ENCODE measurements at places on chromosomes 4 and X.
A peak's percentile ranks its signal among the peaks of the same experiment; 100 is the strongest.

- no peak for DNase-seq
Observed at GRCh38 chr4:26047795-26048194, 133.8 kb downstream of the SMIM20 start.

GRCh38 chr4:156732634-156733033 is 239.0 kb downstream of the PDGFC start:
- no peak for DNase-seq

GRCh38 chr4:136680271-136680670 is 852.0 kb downstream of the PCDH18 start:
- DNase-seq: no peak

DNA sequence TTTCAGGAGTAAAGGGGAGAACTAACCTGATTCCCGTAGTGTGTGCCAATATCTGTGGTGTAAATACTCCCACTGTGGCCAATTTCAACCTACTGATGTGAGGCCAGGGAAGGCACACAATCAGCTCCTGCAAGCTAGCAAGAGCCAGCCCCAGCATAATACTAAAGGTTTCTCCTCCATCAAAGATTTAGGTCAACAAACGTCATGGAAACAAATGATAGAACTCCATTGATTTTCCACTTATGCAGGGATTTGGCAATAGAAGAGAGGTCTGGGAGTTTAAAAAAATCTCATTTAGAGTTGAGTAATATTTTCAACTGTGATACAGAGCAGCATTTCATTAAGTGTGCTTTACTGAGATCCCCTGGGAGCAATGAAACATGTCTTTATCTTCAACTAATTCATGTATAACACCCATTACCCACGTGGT is 15.8 kb upstream of the VEGFD start:
- no peak for DNase-seq

DNA sequence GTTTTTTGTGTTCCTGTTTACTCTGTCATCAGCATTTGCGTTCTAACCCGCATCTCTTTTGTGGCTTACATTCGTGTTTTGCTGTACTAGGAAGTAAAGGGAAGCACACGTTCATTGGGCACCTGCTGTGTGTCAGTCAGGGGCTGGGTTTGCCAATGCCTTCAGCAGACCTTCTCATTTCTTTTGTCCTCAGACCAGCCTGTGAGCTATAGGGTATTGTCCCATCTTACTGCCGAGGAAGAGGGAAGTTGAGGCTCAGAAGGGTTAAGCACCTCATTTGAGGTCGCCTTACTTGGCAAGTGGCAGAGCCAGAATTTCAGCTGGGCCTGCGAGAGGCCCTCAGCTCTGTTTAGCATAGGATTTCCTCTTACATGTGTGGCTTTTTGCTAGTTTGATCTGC is 8.7 kb downstream of the TBC1D14 start:
- DNase-seq: no peak

DNA sequence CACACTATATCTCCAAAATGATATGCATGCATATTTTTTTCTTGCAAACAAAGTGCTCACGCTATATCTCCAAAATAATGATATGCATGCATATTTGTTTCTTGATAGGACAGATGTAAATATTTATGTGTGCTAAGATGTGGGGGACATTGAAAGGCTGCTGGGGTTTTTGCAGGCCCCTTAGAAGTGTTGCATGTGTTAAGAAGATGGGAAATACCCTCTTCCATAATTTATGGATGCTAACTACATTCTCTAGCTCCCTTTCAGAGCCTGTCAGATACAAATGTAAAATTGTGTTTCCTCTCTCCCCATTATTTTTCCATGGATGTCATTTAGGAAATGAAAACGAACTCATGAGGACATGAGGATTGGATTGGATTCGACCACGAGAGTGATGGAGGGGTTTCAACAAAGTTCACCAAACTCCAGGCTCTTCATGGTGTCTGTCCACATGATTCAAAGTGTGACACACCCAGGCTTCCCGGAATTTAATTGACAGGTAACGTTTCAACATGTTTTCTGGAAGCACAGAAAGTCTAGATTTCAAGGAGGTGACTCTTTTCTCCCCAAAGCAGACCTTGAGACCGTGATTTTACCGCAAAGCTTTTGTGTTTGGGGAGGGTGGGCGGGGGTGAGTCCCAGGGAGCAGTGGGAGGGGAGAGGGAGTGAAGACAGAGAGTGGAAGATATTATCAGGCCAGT is 94.4 kb upstream of the CD99 start:
- no peak for DNase-seq

GRCh38 chrX:115229337-115230003 is 4.4 kb downstream of the LRCH2 start:
- DNase-seq: no peak

DNA sequence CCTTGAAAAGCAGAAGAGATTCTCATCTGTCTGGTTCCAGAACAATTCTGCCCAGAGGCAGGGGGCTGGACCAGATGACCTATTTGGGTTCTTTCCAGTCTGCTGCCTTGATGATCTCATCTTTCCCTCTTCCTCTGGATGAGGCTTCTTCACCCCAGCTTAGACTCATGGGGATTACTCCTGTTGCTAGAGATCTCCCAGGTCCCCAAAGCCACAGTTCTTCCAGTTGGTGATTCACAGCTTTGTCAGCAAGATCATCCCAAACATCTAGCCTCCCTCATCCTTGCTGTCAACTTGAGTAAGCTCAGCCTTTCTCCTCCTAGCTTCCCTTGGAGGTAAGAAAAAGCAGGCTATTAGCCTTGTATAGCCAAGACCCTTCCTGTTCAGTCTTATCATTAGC is 64.2 kb upstream of the PJA1 start:
- DNase-seq: no peak

DNA sequence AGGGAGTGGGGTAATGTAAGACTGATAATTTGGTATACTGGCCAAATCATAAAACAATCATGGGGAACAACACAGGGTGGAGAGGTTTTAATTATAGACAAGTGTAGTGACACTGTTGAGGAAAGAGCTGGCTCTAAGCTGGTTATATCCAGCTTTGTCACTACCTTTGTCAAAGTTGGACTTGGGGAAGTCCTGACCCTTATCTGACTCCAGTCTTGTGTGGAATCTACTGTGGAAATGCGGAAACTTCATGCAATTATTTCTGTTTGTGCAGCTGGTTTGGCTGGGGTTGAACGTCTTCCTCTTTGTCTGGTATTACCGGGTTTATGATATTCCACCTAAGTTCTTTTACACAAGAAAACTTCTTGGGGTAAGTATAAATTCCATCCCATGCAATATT is 2.0 kb downstream of the CYBB start:
- DNase-seq: no peak

DNA sequence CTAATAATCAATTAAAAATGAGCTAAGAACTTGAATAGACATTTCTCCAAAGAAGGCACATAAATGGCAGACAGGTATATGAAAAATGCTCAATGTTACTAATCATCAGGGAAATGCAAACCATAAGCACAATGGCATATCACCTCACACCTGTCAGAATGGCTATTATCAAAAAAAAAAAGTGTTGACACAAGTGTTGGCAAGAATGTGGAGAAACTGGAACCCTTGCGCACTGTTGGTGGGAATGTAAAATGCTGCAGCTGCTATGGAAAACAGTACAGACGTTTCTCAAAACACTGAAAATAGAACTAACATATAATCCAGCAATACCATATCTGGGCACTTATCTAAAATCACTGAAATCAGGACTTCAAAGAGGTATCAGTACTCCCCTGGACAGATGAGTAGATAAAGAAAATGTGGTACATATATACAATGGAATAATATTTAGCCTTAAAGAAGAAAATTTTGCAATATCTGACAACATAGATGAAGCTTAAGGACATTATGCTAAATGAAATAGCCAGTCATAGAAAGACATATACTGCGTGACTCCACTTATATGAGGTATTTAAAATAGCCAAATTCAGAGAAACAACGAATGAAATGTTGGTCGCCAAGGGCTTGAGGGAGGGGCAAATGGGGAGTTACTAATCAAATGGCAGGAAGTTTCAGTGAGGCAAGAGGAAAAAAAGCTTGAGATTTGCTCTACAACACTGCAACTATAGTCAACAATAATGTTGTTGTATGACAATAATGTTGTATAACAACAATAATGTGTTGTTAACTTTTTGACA is 175.5 kb downstream of the WDFY3 start:
- no peak for DNase-seq

- no peak for DNase-seq
Observed at GRCh38 chr4:155535802-155536454, 130.7 kb upstream of the GUCY1A1 start.

GRCh38 chr4:138894709-138895108 is 120.9 kb upstream of the NOCT start:
- DNase-seq: no peak

DNA sequence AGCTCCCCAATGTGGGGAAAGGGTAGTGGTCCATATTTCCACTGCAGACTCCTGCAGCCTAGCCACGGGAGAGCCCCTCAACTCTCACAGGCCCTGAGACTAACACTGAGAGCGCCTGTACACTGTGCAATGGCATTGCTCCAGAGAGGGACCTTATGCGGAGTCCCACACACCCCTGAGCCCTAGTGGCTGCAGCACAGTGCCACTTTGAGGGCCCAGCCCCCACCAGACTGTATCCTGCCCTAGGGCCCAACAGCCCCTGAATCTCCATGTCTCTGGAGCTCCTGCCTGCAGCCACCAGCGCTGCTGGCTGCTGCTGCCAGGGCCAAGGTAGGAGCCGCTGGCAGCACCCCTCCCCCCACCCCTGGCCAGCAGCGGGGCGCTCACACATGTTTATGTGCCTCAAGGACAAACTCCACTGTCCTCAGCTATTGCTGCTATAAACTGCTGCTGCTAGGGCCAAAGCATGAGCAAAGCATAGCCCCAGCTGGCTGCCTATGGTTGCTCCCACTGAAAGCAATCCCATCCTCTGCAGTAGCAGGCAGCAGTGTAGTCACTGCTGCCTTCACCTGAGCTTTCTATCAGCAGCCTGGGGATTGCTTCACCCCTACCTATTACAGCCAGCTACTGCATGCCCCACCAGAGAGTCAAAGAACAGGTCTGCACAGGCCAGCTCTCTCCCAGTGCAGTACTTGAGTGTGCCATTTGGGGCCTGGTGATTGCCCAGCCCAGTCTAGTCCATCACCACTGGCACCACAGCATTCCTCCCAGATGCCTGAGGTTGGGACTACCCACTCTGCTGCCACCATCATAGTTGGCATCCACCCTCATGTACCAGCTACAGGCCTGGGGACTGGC is 24.3 kb downstream of the TMEM154 start:
- no peak for DNase-seq

GRCh38 chrX:138723301-138723700 is 11.8 kb upstream of the FGF13 start:
- DNase-seq: no peak

DNA sequence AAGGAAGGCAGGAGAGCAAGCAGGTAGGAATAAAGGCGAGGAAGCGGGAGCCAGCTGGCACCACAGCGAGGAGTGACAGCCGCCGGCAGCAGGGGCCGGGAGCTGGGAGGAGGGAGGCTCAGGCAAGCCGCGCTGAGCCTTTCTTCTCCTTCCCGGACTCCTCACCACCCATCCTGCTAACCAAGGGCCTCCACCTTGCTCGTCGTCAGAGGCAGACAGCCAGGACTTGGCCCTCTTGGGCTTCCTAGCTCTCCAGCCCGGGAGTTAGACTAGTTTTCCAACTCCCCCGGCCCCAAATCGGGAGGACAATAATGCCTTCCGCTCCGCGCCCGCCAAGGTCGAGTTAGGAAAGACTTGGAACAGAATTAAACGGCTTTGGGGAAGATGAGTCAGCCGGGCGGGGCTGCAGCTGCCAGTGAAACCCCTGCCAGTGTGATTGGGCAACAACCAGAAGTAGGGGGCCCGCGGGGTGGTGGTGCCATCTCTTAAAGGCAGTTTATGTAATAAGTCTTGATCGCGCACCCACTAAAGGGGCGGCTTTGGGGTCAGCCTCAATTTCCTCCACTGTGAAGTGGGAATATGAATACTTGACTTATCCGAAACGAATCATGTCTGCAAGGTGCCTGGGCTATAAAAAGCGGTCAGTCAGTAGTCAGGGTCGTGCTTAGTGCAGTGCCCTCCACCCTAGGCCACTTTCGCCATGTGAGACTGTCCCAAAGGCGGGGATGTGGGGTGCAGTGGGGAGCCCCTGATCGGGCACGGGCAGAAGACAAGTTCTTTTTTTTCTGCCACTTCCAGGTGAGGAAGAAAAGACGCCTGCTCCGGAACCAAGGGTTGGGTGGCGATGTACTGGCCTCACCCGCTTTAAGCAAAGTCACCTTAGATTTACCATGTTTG is 6.7 kb upstream of the HSD17B10 start:
- DNase-seq: no peak

DNA sequence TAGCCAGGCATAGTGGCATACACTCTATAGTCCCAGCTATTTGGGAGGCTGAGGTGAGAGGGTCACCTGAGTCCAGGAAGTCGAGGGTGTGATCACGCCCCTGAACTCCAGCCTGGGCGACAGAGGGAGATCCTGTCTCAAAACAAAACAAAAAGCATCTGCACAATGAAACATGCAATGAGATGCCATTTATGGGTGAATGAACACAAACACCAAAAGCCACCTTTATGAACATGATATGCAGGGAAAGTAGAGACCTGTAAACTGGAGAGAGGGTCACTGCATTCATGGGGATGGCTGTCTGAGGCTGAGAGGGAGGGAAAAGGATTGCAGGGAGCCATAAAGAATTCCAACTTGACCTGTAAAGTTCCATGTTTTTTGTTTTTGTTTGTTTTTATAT is 70.7 kb downstream of the EVC start:
- DNase-seq: no peak

- DNase-seq: no peak
Observed at GRCh38 chr4:76271248-76271647, 19.7 kb downstream of the FAM47E start.

DNA sequence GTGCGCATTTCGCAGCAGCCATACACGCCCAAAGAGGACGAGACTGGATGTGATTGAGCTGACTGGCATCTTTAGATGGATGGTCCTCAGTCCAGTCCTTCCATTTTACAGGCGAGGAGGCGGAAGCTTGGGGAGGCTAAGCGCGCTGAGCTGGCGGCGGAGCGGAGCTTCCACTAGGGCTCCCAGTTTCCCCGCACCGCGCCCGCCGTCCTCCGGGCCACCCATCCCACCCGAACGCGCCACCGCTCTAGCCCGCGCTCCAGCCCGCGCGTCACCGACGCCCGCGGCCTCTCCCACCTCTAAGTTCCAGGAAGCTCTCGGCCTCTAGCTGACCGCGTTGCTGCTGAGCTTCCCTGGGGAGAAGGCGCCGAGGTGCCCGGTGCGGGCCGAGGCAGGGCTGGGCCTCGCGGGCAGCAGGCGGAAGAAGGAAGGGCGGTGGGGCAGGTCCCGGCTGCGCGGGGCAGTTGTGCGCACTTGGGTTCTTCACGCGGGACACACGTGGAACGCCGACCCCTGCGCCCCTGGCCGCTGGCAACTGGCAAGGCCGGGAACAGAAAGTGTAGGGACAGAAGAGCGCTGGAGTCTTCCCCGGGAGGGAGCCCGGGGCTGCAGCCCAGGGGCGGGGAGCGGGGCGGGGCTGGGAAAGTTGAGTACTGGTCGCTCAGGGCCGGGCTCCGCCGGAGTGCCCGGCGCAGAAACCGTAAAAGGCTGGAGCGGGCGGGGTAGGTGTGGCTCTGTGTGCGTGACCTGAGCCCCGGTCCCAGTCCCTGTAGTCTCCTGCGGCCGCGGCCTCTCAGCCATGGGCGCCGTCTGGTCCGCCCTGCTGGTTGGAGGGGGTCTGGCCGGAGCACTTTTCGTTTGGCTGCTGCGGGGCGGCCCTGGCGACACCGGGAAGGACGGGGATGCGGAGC is at the start of gene STBD1:
TSS of gene STBD1 (plus strand) at position 763 of the 911 bp plus-strand sequence. CDS start at position 800, 37 bp downstream.
- peak; percentile 21 for DNase-seq

- no peak for DNase-seq
Observed at GRCh38 chr4:2925496-2925895, 37.7 kb downstream of the NOP14 start.

- DNase-seq: no peak
Observed at GRCh38 chrX:8201896-8202331, 30.8 kb upstream of the VCX2 start.

- no peak for DNase-seq
Observed at GRCh38 chr4:110484767-110485166, 8.8 kb downstream of the ENPEP start.
